ENCODE measurements at places on chromosomes 12 and 14.

DNA sequence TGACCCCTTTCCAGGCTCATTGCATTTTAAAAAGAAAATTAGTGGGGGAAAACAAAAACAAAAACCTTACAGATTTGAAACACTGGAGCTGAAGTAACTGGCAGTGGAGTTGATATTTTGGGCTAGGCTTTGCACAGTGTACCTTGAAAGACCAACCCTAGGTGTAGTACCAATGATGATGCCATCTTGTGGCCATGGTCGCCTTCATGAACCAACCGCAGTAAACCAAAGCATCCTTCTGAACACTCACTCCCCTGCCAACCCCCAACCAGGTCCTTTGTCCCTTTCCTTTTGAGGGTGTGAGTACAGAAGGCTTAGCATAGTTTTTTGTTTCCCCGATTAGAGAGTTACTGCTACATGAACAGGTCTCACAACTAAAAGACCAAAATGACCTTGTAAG lies 5.9 kb downstream of the TOMM20L start:
- DNase-seq = no peak

- no peak for DNase-seq
Measured at GRCh38 chr14:54918427-54918826, 15.8 kb upstream of the GCH1 start.

DNA sequence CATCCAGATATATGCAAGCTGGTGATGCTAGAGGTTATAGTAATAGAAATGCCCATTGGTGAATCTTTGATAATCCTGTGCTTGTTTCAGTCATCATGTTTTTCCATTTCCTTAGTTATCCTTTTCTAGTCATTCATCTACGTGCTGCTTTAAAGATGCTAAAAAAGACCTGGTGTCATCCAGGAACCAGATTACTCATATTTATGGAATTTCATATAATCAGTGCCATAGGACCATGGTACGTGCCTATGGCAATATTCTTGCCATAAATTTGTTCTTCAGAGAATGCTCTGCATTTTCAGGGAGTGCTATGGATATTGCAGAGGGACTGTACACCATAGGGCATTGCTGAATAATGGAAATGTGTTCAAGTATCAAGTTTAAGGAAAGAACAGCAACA lies 267.3 kb downstream of the AKAP6 start:
- no peak for DNase-seq

- no peak for DNase-seq
Measured at GRCh38 chr14:20657216-20658211, 16.0 kb upstream of the OR6S1 start.

DNA sequence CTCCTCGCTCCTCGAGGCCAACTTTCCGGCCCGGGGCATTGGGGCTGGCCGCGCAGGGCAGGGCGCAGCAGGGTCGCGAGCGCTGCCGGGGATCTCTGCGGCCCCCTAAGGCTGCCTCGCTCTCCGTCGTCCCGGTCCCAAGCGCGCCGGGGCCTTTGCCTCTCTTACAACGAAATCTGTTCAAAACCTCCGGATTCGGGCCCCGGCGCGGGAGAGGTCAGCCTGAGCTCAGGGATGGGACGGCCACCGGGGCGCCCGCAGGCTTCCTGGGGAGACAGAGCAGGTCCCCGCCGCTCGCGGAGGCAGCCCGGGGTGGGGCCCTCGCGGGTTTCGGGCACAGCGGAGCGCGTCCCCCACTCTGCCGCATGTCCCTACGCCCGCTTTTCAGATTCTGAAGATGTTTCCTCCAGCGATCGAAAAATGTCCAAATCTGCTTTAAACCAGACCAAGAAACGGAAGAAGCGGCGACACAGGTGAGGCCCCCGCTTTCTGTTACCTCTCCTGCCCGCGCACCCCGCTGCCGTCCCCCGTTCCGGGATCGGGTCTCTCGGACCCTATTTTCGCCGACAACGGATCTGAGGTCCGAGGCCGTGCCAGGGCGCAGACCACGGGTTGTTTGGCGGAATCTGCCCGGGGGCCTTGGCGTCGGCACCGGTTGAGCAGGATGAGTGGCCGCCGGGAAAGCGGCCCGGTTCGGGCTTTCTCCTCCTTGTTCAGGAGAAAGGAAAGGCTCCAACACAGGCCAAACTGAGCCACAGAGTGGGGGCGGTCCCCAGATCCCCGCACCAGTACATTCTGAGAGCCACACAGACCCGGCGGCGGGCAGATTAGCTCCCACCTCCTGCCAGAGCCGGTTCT lies 1.8 kb downstream of the VSX2 start:
- no peak for DNase-seq

GRCh38 chr12:91984556-91984955 lies 161.1 kb downstream of the BTG1 start:
- no peak for DNase-seq

GRCh38 chr14:68886109-68886434 lies 93.0 kb downstream of the ACTN1 start:
- DNase-seq = no peak

DNA sequence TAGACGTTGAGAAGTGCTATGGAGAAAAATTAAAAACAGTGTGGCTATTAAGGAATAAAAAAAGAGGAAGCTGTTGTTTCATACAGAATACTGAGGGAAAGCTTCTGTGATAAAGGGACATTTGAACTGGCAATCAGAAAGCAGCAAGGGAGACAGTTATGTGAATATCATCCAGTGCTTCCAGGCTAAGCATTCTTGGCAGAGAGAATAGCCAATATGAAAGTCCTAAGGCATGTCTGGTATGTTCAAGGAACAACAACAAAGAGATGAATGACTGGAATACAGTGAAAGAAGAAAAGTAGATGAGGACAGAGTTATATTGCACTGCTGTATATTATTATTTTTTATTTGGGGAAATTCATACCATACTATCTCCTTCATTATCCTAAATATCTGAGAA lies 23.9 kb downstream of the SCAF11 start:
- DNase-seq = peak; percentile 21

DNA sequence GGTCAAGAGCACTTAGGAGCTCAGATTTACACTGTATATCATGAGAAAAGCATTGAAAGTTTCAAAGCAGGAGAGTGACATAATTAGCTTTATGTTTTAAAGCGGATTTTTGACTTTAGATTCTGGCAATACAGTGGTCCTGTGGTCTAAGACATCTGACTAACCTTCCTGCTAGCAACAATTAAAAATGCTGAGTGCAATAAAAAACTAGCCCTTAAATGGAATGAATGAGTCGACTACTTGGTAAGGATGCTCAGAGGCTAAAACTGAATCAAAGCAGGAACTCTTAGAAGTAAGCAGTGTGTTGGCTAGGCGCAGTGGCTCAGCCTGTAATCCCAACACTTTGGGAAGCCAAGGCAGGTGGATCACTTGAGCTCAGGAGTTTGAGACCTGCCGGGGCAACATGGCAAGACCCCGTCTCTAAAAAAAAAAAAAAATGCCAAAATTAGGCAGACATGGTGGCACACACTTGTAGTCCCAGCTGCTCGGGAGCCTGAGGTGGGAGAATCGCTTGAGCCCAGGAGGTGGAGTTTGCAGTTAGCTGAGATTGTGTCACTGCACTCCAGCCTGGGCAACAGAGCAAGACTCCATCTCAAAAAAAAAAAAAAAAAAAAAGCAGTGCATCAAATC lies 18.9 kb downstream of the BICD1 start:
- no peak for DNase-seq

GRCh38 chr12:116071555-116072230 lies 205.8 kb downstream of the MED13L start:
- DNase-seq = peak; percentile 54

- DNase-seq = no peak
Measured at GRCh38 chr12:76637807-76638206, 78.2 kb upstream of the OSBPL8 start.
